NCI-H2171 (cell line): ENCODE measurements at places on chromosomes 2 and 18.

DNA sequence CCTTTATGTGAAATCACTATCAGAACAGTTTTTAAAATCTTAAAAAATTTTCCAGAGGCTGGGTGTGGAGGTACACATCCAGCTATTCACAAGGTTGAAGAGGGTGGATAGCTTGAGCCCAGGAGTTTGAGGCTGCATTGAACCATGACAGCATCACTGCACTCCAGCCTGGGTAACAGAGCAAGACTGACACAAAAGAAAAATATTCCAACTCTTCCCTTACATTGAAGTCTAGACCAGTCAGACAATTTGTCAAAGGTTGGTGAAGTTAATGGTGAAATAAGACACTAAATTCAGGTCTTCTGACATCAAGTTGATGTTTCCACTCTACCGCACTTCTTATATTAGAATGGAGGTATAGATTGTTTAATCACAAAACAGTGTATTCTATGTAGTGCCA, 52.8 kb downstream of the HYCC2 start:
- no peak for DNase-seq

DNA sequence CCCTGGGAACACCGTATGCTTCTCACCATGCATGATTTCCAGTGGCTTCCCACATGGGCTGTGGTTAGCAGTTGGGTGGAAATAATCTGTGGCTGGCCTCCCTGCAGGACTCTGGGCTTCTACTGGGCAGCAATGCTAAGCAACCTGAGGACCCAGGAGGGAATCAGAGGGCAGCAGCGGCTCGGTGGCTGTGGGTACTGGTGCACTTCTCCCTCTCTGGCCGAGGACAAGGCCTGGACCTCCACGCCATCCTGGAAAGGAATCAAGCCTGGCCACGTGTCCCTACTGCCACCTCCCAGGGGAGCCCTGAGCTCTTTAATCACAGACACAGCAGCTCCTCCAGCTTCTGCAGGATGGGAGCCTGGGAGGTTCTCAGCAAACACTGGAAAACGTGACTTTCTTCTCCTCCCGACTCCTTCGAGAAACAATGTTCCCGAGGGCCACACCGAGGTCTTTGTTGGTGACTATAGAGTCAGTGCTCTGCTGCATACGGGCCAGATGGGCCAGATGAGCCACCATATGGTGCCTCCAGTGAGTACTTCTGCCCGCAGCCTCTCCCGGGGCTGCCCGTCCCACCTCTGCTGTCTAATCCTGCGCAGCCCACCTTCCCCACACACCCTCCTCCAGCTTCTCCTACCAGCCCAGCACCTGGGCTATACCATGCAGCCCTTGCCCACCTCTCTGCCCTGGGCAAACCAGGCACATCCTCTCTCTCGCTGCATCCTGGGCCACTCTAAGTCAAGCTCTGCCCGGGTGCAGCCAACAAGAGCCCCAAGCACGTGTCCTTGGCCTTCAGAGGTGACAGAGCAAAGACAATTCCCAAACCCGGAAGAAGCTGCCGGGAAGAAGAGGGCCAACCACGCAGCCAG, 42.8 kb upstream of the OTOS start:
- DNase-seq = peak; percentile 43

GRCh38 chr2:241803387-241804325, 5.3 kb upstream of the NEU4 start:
- peak; percentile 45 for DNase-seq

GRCh38 chr18:60060578-60060977, 160.8 kb downstream of the PMAIP1 start:
- no peak for DNase-seq

- no peak for DNase-seq
Observed at GRCh38 chr2:178265851-178266250, 71.5 kb downstream of the OSBPL6 start.
